Thymus (tissue), 14 donors: ENCODE measurements at places on chromosomes 4 and X.

DNA sequence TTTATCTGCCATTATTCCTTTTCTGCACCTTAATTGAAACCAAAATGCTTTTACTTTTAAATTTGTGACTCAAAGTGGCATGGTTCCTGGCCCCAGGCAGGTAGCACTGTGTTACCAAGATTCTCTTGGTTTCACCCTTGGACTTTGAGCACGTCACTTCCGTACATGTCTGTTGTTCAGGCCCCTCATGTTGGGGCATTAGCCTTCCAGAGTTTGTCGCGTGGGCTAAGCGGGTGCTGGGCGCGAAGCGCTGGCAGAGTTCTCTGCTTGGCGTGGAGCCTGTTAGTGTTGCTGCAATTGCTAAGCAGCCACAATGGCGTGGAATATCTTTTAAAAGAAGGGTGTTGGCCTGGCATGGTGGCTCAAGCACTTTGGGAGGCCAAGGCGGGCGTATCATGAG lies 14.0 kb upstream of the TADA2B start:
- DNase-seq: no peak

GRCh38 chr4:26491449-26492170 lies 1.3 kb upstream of the CCKAR start:
- no peak for DNase-seq

GRCh38 chr4:159765382-159765781 lies 662.5 kb downstream of the RAPGEF2 start:
- no peak for DNase-seq

GRCh38 chrX:37627602-37628001 lies 56.1 kb downstream of the LANCL3 start:
- no peak for DNase-seq

- DNase-seq: no peak
Observed at GRCh38 chr4:45317276-45317675, 590.9 kb upstream of the GNPDA2 start.
